ENCODE measurements at places on chromosomes 16 and 17.

DNA sequence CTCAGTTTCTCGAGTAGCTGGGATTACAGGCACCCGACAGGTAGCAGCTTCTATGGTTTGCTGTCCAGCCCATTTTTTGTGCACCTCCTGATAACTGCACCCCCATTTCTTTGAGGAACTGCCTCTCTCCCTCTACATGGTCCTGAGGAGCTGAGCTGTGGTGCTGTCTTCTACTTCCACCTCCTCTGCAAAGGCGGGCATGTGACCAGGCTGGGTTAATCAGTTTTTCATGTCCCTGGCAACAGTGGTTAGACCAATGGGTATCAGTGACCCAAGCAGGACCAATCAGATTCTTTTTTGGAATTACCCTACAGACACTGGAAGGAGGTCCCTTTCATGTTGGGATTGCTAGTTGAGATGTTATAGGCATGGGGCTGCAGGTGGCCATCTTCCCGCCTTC, 41.3 kb downstream of the TBX21 start:
- DNase-seq, result no peak

- DNase-seq, result no peak
These were observed 9.4 kb downstream of the GLIS2 start for GRCh38 chr16:4325253-4325758.

DNA sequence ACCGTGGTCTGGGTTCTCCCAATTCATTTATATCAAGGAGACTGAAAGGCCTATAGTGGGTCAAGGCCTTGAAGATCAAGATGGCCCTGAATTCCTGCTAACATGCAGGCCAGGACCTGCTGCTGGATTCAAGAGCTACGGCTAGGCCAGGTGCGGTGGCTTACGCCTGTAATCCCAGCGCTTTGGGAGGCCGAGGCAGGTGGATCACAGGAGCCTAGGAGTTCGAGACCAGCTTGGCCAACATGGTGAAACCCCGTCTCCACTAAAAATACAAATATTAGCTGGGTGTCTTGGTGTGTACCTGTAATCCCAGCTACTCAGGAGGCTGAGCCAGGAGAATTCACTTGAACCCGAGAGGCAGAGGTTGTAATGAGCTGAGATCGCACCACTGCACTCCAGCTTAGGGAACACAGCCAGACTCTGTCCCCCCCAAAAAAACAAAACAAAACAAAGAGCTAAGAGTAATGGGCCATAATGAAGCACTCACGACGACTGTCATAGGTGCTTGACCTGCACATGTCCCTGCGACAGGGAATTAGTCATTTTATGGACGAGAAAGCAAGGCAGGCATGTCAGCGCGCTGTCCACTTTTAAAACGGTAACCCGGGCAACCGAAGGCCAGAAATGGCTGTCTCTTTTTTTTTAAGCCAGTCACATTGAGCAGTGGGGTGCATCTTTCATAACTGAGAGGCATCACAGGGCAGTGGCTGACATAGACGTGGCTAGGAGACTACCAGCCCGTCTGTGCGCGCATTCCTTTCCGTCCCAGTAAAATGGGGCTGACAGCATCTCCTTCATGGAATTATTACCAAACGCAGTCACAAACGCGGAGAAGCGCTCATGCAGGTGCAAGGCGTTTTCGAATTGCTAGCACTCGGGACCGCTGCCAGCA, 1.0 kb upstream of the FBRS start:
- no peak for DNase-seq

DNA sequence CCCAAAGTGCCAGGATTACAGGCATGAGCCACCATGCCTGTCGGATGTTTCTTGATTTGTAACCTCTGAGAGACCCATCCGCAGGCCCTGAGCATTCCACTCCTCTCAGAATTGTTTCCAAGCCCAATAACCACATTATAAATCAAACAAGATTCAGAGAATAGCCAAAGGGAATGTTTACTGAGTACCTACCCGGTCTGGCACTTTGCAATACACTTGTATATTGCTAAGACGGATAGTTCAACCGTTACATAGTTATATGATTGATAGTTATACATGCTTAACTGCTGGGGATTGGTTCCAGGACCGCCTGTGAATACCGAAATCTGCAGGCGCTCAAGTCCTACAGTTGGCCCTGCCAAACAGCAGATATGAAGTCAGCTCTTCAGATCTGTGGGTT, 3.0 kb upstream of the KAT8 start:
- no peak for DNase-seq

DNA sequence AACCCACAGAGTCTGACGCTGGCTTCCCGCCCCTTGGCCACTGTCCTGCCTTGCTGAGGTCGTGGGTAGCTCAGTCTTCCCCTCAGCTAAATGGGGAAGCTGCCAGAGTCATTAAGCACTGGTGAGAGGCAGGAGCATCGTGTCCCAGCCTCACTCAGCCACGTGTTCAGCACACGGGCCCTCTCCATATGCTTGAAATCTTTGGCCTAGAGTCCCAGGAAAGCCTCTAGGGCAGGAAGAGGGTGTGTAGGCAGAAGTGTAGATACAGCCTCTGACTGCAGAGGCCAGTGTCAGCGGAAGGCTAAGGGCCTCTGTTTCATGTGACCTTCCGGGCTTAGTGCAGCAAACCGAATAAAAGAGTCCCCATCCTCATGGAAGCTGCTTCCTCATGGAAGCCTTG, 4.1 kb downstream of the DHODH start:
- no peak for DNase-seq

GRCh38 chr17:51422634-51423033, 162.3 kb downstream of the UTP18 start:
- no peak for DNase-seq

DNA sequence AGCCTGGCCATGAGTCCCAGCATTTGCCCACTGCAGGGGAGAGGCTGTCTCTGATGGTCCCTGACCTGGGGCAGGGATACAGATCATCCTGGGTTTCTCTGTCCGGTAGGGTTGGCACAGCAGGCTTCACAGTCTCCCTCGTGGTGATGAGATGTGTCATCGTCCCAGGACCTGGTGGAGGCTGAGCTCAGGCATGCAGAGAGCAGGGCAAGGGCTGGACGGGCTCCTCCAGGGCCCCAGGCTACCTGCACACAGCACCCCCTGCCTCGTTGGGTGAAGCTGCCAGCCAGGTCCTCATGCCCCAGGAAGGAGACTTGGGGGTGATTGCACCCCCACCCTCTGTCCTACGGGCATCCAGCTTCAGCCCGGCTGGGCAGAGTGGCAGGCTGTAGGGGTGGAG, 155.8 kb upstream of the GSE1 start:
- DNase-seq, result no peak

DNA sequence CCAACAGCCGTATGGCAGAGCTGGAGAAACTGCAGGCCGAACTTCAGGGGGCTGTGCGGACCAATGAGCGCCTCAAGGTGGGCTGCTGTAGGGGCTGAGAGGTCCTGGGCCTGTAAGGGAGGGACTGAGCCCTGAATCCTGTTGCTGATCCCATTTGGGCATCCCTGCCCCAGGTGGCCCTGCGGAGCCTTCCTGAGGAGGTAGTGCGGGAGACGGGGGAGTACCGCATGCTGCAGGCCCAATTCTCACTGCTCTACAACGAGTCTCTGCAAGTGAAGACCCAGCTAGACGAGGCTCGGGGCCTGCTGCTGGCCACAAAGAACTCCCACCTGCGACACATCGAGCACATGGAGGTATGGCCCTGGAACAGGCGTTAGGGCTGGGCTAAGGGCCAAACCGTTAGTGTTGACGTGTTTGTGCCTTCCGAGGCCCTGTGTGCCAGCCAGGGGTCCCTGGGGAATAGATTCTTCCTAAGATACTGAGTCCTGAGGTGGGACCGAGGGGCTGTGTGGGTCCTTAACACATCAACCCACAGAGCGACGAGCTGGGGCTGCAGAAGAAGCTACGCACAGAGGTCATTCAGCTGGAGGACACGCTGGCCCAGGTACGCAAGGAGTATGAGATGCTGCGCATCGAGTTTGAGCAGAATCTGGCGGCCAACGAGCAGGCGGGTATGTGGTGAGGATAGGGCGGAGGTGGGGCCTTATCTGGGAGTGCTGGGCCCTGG, 4.2 kb downstream of the RNF40 start:
- DNase-seq, result no peak

- no peak for DNase-seq
These were observed 17.8 kb downstream of the UTS2R start for GRCh38 chr17:82389379-82389778.

DNA sequence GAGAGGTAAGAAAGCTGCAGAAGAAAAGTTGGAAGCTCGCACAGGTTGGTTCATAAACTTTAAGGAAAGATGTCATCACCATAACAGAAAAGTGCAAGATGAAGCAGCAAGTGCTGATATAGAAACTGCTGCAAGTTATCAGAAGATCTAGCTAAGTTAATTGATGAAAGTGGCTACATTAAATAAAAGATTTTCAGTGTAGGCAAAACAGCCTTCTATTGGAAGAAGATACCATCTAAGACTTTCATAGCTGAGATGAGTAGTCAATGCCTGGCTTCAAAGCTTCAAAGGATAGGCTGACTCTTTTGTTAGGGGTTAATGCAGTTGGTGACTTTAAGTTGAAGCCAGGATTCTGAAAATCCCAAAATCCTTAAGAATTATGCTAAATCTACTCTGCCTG, 24.0 kb downstream of the CYLD start:
- no peak for DNase-seq

DNA sequence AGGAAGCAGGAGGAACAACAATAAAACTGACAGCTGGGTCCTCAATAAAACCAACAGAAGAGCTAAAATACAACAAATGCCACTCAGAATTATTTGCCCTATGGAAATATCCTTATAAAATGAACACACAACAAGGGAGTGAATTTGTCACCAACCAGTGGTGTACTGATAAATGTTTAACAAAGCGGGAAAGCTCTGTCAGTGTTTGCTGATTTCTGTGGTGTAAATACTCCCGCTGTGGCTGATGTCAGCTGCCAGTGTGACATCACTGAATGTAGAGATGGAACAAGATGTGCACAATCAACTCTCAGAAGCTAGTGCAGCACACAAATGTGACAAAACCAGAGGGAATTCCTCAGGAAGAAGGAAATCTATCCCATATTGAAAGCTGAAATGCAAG, 51.9 kb downstream of the CDYL2 start:
- no peak for DNase-seq

DNA sequence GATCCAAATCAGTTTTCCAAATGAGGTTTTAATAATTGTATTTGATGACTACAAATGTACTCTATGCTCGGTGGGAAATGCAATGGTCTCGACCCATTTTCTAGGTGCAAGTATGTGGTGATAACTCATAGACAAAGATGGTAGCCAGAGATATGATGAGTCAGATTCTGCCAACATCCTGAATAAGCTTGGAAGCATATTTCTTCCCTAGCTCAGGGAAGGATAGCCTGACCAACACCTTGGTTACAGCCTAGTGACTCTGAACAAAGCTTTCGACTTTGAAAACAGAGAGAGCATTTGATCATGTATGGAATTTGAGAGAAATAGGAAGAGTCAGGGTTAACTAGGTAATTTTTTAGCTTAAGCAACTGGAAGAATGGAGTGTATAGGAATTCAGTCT, 128.3 kb upstream of the MYOCD start:
- DNase-seq, result no peak

- no peak for DNase-seq
These were observed 7.2 kb downstream of the ABHD15 start for GRCh38 chr17:29559640-29560039.

DNA sequence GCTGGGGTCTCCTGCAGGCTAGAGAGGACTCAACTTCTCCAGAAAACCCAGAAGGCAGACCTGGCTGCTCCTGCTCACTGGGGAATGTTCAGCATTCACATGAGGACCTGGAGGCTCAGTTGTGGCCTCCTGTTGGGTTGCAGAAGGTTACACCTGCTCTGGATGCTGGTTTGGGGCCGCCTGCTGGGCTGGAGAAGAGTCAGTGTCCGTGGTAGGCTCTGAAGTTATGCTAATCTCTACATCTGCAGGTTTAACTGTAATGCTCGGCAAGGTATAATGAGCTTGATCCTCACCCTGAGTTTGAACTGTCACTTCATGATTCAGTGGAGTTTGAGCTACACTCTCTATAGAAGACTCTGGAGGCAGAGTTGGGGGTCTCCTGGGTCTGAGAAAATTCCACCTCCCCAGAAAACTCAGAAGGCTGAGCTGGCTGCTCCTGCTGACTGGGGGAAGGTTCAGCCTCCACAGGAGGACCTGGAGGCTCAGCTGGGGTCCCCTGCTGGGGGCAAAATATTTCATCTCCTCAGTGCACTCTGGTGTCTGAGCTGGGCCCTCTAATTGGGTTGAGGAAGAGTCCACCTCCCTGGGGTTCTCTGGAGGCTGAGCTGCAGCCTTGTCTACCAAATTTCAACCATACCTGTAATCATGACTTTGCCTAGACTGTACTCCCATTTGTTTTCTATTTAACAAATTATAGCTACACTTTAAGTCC, 23.5 kb downstream of the RDM1 start:
- DNase-seq, result no peak
